ENCODE measurements at places on chromosomes 12 and 14. TPM values are rescaled to one million over a fixed set of nuclear protein-coding genes. Genes with fewer than 3 reads are reported as not detected.

The GLT8D2 gene
- total RNA-seq: 0.74 TPM

The NUP107 gene
- total RNA-seq: 71.3 TPM

The PLA2G1B gene
- not detected for total RNA-seq

The TEAD4 gene
- total RNA-seq: 46.8 TPM

The C12orf50 gene
- not detected for total RNA-seq

The AQP6 gene
- total RNA-seq: not detected

The ACVRL1 gene
- 0.15 TPM for total RNA-seq

The KRT1 gene
- total RNA-seq: not detected

The COX14 gene
- total RNA-seq: 67.3 TPM

The LRRC9 gene
- not detected for total RNA-seq
